ENCODE measurements at places on chromosomes 11 and 22.

- ATAC-seq: peak; percentile 79
Observed at GRCh38 chr11:35146074-35146521, 7.1 kb downstream of the CD44 start.

- ATAC-seq: peak; percentile 75
Observed at GRCh38 chr11:76918941-76919386, 58.2 kb downstream of the ACER3 start.

GRCh38 chr22:22425356-22425755 is 83.2 kb downstream of the ZNF280B start:
- no peak for ATAC-seq

DNA sequence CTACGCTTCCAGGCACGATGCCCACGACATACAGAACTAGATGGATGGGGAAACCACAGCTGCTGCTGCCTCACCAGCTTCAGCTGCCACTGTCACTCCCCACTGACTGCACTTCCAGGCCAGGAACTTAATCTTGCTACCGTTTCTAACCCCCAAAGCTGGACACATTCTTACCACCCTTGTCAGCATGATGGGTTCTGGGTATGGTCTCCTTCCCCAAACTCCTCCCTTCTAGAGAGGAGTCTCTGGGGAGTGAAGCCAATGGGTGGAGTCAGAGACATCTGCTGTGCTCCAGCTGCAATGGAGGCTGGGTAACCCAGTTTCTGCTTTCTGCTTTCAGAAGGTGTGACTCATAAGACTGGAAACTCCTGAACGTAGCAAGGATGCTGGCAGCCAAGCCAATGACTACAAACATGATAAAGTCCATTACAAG is 87.0 kb upstream of the THY1 start:
- ATAC-seq: peak; percentile 89

DNA sequence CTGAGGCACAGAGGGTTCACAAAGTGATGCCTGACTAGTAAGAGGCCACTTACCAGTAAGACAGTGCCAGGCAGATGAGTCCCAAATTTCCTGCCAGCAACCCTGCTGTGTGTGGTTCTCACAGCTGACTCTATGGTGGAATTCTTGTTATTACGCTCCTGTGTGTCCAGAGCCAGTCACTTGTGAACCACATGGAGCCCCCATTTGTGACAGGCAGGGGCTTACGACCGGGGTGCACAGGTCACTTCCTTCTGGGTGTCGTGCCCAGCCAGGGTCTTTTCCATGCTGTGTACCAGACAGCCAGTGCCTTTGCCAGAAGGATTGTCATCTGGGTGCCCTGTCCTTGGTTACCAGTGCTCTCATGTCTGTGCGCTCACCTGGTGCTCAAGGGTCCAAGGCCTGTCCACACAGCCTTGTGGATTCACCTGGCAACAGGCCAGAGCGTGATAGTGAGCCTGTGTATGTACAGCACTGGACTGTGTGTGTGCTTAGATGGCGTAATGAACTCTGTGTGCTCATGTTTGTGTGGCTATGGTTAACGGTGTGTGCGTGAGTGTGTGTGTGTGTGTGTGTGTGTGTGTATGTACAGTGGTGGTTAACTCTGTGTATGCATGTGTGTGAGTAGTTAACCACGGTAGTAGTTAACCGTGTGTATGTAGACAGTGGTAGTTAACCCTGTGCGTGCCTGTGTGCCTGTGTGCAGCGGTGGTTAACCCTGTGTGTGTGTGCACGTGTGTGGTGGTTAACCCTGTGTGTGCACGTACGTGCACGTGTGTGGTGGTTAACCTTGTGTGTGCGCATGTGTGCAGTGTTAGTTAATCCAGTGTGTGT is 18.6 kb downstream of the GRAMD4 start:
- peak; percentile 20 for ATAC-seq

DNA sequence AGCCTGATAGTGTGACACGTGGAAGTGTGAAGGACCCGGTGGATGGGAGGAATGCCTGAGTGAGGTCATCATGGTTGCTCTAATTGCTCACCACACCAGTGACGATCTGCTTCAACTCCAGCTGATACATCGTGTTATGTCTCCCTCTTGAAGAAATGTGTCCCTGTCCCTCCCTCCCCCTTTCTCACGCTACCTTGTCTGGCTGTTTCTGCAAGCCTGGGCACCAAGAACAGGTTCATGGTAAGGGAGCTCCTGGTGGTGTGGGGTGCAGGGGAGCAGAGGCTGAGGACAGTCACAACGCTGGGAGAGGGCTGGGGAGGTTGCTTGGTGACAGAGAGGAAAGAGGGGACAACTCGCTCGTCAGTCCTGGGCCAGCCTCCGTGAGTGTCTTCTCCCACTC is 413.4 kb downstream of the SOX6 start:
- ATAC-seq: no peak

- ATAC-seq: peak; percentile 64
Observed at GRCh38 chr22:46471901-46472721, 65.3 kb downstream of the CELSR1 start.

DNA sequence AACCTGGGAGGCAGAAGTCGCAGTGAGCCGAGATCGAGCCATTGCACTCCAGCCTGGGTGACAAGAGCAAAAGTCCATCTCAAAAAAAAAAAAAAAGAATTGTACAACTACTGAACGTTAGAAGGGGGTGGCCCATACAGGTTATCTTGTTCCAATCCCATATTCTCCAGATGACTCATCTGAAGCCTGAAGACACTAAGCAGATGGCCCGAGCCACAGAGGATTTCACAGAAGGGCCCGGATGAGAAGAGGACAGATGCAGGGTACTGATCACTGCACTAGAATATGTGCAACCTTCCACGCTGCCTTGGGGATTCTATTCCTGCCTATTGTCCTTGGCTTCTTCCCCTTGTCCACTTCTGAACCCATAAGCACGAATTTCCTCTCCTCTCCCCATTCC is 70.9 kb upstream of the UBASH3B start:
- no peak for ATAC-seq

- no peak for ATAC-seq
Observed at GRCh38 chr22:19694696-19695095, 19.6 kb upstream of the SEPTIN5 start.

DNA sequence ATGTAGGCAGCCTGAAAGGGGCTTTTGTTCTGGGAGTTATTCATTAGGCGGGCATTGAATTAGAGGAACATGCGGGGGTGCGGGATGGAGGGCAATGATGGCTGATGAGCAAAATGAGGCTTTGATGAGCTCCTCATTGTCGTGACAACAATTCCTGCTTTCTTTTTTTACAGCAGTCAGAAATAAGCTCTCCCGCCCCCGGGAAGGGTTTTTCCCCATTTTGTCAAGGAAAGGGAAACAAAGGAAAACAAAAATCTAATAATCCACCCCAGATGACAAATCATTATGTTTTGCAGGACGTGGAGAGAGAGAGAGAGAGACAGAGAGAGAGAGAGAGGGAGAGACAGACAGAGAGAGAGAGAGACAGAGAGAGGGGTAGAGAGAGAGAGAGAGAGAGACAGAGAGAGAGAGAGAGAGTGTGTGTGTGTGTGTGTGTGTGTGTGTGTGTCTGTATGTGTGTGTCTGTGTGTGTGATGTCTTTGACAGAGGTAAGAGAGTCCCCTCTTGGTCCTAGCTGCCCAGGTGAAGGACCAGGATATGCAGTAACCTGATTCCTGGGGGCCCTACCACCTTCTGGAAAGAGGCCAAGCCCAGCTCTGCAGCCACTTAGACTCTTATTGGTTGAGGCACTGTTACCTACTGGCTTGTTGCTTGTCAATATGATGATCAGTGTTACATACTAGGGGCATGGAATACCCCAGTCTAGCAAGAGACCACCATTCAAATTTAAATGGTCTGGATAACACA is 46.7 kb upstream of the PARVA start:
- no peak for ATAC-seq

DNA sequence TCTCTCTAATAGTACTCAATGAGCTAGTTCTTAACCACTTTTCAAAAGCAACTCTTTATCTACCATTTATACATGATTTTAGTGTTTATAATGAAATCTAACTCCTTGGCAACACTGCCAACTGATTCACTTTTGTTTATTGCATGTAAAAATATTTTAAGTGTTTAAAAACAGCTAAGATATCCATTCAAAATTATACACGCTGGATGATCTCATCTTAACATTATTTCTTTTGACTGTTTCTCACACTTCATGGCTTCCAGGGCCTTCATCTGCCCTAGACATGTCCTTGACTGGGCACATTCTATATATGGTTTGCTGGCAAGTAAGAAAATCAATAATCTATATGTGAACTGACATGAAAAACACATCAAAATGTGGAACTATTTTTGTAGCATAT is 414.6 kb upstream of the LUZP2 start:
- ATAC-seq: no peak

GRCh38 chr22:49147171-49147570 is 680.5 kb downstream of the BRD1 start:
- ATAC-seq: no peak

DNA sequence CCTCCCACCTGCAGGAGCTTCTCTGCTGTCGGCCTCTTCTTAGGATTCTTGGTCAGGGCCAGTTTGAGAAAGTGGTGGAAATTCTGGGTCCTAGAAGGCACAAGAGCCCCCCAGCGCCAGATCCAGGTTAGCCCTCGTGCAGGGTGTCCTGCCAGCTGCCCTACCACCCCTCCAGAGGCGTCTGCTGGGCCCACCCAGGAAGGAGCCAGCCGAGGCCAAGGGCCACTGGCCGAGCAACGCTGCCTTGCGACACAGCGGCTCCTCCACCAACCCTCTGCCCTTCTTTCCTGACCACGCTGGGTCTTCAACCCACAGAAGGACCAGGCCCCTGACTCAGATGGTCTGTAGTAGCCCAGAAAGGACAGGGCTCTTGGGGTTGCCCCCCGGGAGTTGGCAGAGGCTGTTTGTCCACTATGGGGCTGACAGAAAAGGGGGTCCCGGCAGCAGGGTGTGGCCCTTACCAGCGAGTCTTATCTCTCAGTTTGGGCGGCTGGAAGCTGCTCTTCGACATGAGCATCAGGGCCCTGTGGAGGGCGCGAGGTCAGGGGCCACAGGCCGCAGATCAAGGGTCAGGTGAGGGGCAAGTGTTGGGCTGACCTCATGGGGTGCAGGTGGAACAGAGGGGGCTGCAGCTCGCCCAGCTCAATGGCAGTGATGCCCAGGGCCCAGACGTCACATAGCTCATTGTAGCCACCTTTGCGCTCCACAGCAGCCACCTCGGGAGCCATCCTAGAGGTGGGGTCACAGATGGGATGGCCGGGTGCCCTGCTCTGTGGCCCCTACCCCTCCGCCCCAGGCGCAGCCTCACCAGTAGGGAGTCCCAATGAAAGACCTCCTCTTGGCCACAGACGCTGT is 2.5 kb downstream of the MAP4K2 start:
- no peak for ATAC-seq

GRCh38 chr11:29306527-29306926 is 710.3 kb downstream of the KCNA4 start:
- no peak for ATAC-seq

- ATAC-seq: no peak
Observed at GRCh38 chr11:95248666-95249467, 17.9 kb upstream of the SESN3 start.

DNA sequence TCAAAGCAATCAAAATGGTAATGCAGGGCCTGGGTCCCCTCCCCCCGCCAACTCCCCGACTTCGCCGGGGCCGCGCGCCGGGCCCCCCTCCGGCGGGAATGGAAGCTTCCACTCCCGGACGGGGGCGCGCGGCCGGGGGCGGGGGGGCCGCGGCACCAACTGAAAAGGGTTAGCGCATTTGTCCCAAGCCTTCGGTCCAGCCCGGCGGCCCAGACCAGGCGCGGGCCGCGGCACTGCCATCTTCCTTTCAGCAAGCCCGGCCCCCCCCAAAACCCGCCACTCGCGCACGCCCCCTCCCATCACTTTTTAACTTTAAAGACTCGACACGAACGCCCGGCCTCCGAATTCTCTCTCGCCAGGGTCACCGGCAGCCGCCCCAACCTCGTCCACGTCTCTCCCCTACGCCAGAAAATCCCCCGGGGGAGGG is 2.8 kb downstream of the PHF21B start:
- no peak for ATAC-seq

GRCh38 chr11:10623797-10624761 is 55.6 kb upstream of the LYVE1 start:
- ATAC-seq: no peak

- ATAC-seq: no peak
Observed at GRCh38 chr11:116384876-116385275, 387.9 kb downstream of the BUD13 start.

DNA sequence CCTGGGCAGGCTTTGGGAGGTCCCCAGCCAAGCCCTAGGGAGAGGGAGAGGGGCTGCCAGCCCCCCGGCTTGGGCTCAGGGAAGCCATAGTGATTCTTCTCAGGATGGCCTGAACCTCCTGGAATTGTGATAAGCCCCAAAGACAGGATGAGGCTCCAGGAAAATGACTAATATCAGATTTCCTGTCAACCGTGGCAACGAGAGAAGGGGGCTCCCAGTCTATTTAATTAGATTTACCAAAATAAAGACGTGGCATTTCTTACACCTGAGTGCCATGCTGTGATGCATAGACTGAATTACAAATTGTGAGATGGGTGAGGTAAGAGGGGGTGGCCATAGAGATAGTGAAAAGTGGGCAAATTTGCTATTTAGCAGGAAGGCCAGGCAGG is 20.4 kb downstream of the SERPINH1 start:
- ATAC-seq: no peak

- ATAC-seq: peak; percentile 56
Observed at GRCh38 chr11:131748151-131749050, 378.0 kb downstream of the NTM start.

DNA sequence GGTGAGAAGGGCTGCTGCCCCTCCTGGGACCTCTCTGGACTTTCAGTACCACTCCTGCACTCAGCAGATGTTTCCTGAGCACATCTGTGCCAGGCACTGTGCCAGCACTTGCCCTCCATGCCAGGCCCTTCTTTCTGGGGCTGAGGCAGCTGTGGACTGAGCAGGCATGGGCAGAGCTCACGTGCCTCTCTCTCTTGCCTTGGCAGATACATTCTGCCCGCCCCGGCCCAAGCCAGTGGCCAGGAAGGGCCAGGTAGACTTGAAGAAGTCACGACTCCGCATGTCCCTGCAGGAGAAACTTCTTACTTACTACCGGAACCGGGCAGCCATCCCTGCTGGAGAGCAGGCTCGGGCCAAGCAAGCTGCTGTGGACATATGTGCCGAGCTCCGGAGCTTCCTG is 8.3 kb upstream of the ATF4 start:
- peak; percentile 43 for ATAC-seq

- ATAC-seq: peak; percentile 79
Observed at GRCh38 chr22:40668611-40669411, 10.5 kb upstream of the MCHR1 start.

GRCh38 chr11:63680834-63681320 is 423 bp upstream of the RTN3 start:
- peak; percentile 5 for ATAC-seq

- peak; percentile 34 for ATAC-seq
Observed at GRCh38 chr11:118623269-118623655, 15.8 kb downstream of the PHLDB1 start.

- no peak for ATAC-seq
Observed at GRCh38 chr11:103850419-103851165, 185.8 kb upstream of the DDI1 start.

All from esophagus mucosa (tissue), 1 donor.